ENCODE measurements at places on chromosomes 6 and 20. TPM values are rescaled to one million over a fixed set of nuclear protein-coding genes. Genes with fewer than 3 reads are reported as not detected.
A peak's percentile ranks its signal among the peaks of the same experiment; 100 is the strongest.

Gene DEK
- total RNA-seq: 111 TPM

Gene MATN4
- 0.66 TPM for total RNA-seq

GRCh38 chr6:80698459-80698858 is 592.0 kb downstream of the BCKDHB start:
- no peak for ATAC-seq
- H3K27ac ChIP-seq: no peak overlapping the region
- no peak overlapping the region for H3K4me3 ChIP-seq
- H3K4me1 ChIP-seq: no peaks in the 10 kb centered on the region

DNA sequence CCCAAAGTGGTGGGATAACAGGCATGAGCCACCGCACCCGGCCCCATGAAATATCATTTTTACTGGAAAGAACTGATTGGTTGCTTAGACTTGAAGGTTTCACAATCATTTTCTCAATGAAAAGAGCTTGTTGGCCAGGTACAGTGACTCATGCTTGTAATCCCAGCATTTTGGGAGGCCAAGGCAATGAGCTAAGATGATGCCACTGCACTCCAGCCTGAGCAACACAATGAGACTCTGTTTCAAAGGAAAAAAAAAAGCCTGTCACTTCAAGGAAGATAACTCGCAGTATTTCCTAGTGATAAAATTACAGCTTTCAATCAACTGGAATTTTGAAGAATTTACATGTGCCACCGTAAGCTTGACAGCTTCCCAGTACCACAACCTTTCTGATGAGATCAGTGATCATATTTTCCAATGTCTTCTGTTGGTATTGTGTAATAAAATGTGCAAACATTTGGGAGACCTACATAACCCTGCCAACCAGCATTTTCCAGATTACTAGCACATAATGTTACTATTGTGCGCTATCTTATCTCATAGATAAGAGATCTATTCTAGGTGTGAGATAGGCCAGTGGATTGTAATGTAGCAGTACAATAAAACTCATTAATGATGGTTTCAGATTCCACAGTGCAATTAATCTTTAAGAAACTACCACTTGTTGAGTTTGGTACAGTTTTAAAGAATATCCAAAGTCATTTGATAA is 7.2 kb downstream of the PNLDC1 start:
- no peaks in the 10 kb centered on the region for H3K36me3 ChIP-seq
- H3K4me3 ChIP-seq: no peak overlapping the region
- no peak for ATAC-seq
- no peak overlapping the region for H3K27ac ChIP-seq
- no peaks in the 10 kb centered on the region for H3K27me3 ChIP-seq

DNA sequence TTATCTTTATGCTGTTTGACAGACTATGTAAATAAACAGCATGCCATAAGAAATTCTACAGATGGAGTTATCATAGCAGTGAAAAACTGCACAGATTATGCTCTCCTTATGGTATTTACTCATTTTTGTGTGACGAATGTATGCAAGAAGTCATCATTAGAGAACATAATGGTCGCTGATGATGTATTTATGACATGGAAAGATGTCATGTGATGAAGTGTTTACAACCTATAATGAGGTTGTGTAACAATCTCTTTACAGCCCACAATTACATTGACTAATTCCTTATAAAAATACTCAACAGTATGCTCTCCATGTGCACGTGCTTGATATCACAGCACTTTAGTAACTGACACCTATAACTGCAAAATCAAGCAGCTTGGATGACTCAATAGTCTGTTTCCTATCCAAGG is 192.4 kb downstream of the BMP2 start:
- H3K27me3 ChIP-seq: no peaks in the 10 kb centered on the region
- H3K27ac ChIP-seq: no peak overlapping the region
- no peak for ATAC-seq
- no peaks in the 10 kb centered on the region for H3K36me3 ChIP-seq

DNA sequence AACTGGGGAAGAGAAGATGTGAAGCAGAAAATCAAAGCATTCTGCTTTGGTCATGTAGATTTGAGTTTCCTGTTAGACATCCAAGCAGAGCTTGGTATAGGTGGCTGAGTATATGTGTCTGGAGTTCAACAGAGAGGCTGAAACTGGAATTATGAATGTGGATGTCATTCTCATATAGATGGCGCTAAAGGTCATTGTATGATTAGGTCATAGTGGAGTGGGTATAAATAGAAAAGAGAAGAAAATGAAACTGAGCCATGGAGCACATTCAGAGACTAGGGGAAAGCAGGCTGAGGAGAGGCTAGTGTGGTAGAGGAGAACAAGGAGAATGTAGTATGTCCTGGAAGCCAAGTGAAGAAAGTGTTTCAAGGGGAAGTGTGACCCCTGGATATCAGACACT is 295.6 kb upstream of the PLN start:
- no peak overlapping the region for H3K27ac ChIP-seq
- H3K36me3 ChIP-seq: no peaks in the 10 kb centered on the region
- H3K4me3 ChIP-seq: no peak overlapping the region
- H3K4me1 ChIP-seq: no peaks in the 10 kb centered on the region

DNA sequence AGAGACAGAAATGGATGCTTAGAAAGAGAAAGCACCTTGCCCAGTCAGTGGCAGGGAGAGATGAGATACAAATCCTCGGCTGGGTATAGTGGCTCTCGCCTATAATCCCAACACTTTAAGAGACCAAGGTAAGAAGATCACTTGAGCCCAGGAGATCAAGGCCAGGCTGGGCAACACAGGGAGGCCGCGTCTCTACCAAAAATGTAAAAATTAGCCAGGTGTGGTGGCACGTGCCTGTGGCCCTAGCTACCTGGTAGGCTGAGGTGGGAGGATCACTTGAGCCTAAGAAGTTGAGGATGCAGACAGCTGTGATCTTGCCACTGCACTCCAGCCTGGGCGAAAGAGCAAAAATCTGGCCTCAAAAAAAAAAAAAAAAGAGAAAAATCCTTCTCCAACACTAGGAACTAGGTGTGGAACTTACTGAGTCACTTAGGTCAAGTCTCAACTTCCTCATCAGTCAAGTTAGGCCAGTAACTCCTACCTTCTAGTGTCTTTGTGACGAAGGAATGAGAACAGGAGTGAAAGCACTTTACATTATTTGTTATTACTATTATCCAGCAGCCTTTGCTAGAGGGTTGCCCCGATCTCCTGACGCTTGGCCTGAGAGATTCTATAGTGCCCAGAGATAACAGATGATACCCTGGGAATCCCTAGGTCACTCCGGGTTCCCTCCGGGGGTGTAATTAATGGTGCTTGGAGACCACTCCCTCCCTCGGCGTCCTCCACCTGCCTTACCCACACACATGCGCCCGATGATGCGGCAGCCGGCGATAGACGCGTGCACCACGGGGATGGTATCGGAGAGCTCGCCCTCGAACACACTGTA is 918 bp downstream of the EIF6 start:
- peak; percentile 56 for ATAC-seq
- H3K4me1 ChIP-seq: peaks cover 19% of the 10 kb centered on the region
- H3K4me3 ChIP-seq: peak overlapping the region; percentile 97
- no peaks in the 10 kb centered on the region for H3K27me3 ChIP-seq

Gene WFDC2
- total RNA-seq: 3.5 TPM

- ATAC-seq: peak; percentile 76
- no peak overlapping the region for H3K4me3 ChIP-seq
- H3K36me3 ChIP-seq: peaks cover 69% of the 10 kb centered on the region
- no peaks in the 10 kb centered on the region for H3K27me3 ChIP-seq
- H3K4me1 ChIP-seq: peaks cover 6% of the 10 kb centered on the region
Measured at GRCh38 chr6:593139-593906, 63.6 kb downstream of the HUS1B start.

Gene DZANK1
- total RNA-seq: 2.1 TPM

Data from activated T-helper 17 cell treated with anti-CD3 and anti-CD28 coated beads, Interleukin-2, amount 50 U/mL, for 72 hours (primary cell).